ENCODE measurements at places on chromosomes 5 and 9. TPM values are rescaled to one million over a fixed set of nuclear protein-coding genes. Genes with fewer than 3 reads are reported as not detected.

- no peak for DNase-seq
Observed at GRCh38 chr9:122216138-122216797, 12.5 kb downstream of the LHX6 start.

DNA sequence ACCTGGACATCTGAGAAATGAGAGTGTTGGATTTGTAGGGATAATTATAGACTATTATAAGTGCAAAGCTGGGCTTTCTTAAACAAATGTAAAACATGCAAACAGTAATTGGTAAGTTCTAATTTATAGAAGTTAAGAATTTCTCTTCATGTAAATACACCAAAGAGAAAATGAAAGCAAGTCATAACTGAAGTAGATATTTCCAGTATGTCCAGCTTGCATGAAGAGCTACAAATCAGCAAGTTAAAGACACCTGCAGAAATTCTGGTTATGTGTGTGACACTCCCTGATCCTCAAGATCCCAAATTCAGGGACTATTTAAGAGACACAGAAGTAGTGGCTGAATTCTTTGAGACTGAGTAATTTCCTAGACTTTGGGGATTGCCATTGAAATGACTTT lies 308.9 kb downstream of the TLE4 start:
- no peak for DNase-seq

DNA sequence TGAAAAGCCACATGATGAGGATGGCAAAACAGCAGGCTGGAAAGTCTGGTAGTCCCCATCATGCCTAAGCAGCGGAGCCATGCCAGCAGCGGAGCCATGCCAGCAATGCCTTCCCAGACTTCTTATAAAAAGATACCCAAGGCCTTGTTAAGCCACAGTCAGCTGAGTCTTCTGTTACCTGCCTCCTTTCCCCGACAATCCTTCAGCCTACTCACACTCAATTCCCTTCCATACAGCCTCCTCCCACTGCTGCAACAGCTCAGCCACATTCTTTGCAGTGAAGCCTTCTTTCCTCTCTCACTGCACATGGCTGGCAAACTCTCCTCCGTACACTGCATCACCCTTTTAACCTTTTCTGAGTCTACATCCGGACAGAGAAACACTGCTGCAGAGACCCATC lies 114.9 kb downstream of the AUH start:
- DNase-seq: no peak

GRCh38 chr5:86880785-86881492 lies 263.2 kb downstream of the COX7C start:
- DNase-seq: peak; percentile 54

DNA sequence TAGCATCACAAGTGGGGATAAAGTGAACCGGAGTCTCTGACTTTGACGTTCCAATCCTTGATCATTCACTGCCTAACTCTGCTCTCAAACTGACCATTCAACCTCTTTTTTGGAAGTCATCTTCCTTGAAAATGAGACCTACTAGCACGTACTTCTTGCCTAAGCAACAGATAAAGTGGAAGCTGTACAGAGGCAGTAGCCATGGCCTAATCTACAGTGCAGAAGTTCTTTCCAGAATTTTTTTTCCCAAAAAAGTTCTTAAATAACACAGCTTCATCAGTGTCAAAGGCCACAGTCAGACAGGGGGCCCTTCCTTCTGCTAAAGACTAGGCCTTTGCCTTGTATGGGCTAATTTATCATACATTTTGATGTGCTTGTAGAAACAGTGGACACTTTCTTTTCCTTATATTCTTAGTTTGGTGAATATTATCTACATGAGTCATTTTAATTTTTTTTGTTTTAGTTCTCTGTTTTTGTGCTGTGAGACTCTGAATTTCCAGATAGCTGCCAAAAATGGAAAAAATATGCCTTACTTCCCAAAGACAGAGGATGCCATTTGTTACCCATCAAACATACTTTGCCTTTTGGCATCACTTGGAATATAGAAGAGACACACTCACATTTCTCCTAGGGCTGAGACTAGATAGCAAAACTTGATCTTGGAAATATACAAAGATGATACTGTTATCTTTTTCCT lies 96.3 kb upstream of the VCAN start:
- no peak for DNase-seq

GRCh38 chr9:72333709-72334108 lies 31.3 kb downstream of the ZFAND5 start:
- no peak for DNase-seq

HTR4 gene
- not detected for total RNA-seq

NFIB gene
- total RNA-seq: 15.4 TPM

TMC1 gene
- total RNA-seq: not detected

DNA sequence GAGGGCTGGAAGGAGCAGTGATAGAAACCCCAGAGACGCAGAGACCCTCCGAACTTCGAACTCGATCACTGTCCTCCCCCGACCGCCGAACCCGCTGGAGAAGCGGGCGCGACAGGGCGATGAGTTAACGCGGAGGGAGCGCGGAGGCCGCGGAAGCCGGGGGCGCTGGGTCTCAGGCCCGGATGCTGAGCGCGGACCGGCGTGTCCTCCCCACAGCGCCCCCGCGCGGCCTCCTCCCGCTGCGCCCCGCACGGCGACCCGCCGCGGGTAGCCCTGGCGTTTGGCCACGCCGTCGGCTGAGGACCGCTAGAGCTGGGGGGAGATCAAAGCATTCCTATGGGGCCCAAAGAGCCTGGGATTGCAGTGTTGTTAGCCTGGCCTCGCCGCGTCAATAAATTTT lies 7.7 kb upstream of the DMRT2 start:
- no peak for DNase-seq

WWC1 gene
- 98.5 TPM for total RNA-seq

GRCh38 chr5:119948162-119948561 lies 318.8 kb downstream of the FAM170A start:
- no peak for DNase-seq

FAM53C gene
- total RNA-seq: 16.6 TPM

DNA sequence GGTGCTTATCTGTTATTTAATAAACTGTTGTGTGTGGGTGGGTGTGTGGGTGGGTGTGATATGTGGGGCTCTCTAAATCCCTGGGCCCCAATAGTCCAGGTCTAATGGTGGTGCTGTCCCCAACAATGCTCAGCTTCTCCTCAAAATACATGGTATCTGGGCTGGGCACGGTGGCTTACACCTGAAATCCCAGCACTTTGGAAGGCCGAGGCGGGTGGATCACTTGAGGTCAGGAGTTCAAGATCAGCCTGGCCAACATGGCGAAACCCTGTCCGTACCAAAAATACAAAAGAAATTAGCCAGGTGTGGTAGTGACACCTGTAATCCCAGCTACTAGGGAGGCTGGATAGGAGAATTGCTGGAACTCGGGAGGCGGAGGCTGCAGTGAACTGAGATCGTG lies 4.5 kb upstream of the ORM1 start:
- no peak for DNase-seq

GRCh38 chr9:5336688-5337087 lies 3.0 kb downstream of the RLN1 start:
- DNase-seq: no peak

TTC23L gene
- 0.74 TPM for total RNA-seq

ANKRD31 gene
- 0.07 TPM for total RNA-seq

DNA sequence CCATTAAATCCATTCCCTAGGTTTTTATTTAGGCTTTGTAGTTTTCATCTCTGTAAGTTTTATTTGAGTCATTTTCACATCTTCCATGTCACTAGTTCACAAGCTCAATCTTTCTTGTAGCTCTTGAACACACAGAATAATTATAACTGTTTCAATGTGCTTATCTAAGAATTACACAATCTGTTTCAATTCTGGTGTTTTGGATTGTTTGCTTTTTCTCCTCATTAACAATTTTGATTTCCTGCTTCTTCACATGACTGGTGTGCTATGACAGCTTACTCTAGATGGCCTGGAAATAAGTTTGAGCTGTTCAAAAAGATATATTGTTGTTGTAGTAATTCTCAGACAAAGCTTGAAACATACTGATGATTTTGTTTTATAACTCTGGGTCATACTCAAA lies 1974.1 kb upstream of the NUDT12 start:
- no peak for DNase-seq

FASTKD3 gene
- 5.1 TPM for total RNA-seq

DNA sequence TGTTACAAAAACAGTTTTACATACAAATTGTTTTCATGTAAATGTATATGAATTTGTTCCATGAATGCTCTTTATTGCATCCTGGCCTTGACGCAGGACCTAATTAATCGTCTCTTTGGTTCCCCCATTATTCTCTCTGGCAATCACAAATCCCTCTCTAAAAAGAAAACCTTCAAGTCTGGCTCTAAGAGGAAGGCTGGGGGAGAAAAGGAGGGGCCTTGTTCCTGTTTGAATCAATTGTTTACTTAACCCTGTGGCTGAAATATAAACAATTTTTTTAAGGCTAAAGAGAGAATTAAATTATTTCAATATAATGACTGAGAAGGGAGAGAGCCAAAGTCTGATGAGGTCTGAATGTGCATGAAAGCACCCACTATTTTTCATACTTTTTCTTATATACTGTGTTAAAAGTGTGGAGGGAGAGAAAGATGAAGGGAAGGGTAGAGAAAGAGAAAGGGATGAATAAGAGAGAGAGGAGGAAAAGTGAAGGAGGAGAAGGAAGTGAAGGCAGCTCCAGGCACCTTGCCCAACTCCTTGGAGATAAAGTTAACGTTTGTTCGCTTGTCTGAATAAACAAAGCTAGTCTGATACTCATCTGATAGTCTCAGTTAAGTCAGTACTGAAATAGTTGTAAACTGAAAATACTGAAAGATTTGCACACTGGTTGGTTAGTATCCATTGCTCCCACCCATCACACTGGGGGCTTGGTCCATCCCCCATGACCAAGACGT lies 116.4 kb upstream of the SPDL1 start:
- DNase-seq: no peak

- DNase-seq: no peak
Observed at GRCh38 chr9:115035841-115036612, 81.9 kb downstream of the TNC start.

GRCh38 chr9:69976152-69976551 lies 67.5 kb upstream of the MAMDC2 start:
- peak; percentile 45 for DNase-seq

PTAR1 gene
- total RNA-seq: 14.7 TPM

DNA sequence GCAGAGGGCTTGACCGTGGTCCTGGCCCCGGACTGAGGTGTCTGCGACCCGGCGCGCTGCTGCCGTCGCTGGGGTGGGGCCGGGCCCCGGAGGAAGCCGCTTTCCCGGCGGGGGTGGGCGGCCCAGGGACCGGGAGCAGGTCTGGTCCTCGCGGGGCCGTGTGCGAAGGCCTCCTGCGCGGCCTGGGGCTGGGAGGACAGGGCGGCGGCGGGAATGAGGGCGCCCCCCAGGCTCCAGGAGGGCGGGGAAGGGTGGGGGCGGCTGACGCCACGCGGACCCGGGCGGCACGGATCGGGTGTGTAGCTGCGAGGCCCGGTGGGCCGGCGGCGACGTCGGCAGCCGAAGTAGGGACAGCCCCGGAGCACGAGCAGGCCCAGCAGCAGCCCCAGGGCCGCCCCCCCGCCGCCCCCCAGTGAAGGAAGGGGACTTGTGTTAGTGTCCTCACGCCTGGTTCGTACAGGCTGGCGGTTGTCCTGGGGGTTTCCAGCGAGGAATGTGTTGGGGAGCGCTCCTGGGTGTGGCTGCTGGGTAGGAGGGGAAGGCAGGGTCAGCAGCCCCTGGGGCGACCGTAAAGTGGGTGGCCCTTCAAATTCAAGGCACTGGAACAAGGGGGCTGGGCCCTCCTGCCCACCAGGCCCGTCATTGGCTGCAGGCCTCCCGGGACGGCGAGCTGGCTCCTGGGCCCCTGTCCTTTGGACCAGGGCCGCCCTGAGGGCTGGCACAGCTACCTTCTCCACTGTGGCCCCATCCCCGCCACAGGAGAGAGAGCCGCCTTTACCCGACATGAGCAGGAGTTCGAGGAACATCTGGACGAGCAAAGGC lies 597 bp upstream of the TMEM250 start:
- peak; percentile 82 for DNase-seq

DNA sequence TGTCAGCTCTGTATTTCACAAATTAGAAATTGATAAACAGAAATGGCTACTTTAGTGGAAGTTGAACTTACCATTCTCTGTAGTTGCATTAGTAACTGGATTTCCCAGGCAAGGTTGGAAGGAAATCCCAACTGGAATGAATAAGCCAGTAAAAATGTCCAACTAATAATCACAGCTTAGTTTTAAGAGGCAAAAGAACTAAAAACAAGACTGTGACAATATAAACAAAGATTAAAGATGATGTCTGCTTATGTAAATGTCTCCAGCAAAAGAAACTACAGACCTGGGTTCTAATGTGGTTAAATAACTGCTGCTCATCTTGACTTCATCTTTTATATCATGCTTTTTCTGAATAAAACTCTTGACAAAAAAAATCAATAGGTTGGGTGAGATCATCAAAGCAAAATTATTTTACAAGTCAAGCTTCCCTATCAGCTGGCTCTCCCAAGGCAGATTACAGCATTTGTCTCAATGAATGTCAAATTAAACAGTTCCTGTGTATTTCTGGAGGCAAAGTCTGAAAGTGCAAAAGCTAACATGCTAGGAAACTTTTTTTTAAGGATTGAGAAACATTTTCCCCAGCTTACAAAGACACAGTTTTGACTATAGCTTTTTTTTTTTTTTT lies 62.3 kb upstream of the HMHB1 start:
- DNase-seq: no peak

- DNase-seq: no peak
Observed at GRCh38 chr5:161686149-161686548, 628 bp downstream of the GABRA6 start.

FAM170A gene
- not detected for total RNA-seq

DNA sequence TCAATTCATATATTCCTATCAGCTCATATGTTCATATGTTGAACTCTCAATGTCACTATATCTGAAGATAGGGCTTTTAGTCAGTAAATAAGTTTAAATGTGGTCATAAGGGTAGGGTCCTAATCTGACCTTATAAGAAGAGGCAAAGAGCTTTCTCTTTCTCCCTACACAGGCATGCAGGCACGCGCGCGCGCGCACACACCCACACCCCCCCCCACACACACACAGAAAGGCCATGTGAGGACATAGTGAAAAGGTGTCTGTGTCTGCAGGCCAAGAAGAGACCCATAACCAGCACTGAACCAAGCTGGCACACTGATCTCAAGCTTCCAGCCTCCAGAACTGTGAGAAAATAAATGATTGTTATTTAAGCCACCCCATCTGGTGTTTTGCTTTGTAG lies 76.0 kb downstream of the PDE4D start:
- DNase-seq: no peak

GRCh38 chr5:150780187-150780692 lies 1.7 kb downstream of the SMIM3 start:
- DNase-seq: no peak

PDGFRB gene
- total RNA-seq: 16.3 TPM

PCDHA9 gene
- total RNA-seq: not detected

- DNase-seq: peak; percentile 96
Observed at GRCh38 chr5:150473673-150474358, 24.3 kb upstream of the RPS14 start.

RXRA gene
- total RNA-seq: 27.4 TPM

ZFP2 gene
- not detected for total RNA-seq

- DNase-seq: peak; percentile 82
Observed at GRCh38 chr5:180313677-180314505, 22.0 kb upstream of the MAPK9 start.

GRCh38 chr9:107710546-107710945 lies 221.0 kb upstream of the KLF4 start:
- no peak for DNase-seq

SKIC3 gene
- 19.7 TPM for total RNA-seq

All from Caki2 (cell line).